ENCODE measurements at places on chromosomes 5 and 9.

DNA sequence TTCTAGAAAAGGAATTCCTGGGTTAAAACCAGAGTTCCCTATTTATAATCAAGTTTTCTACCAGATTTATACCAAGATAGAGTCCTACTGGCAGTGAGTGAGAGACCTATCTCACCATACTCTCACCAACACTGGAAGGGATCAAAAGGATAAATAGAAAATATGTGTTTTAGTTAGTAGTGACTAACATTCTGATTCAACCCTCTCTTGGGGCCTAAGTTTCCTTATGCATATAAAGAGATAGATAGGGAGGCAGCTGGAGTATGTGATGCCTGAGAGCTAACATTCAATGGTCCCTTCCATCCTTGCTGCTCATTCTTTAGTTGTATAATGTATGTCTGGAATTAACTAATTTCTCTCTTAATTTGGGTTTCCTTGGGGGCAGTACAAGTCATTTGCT is 32.0 kb downstream of the CKMT2 start:
- DNase-seq, result no peak
- no peaks in the 10 kb centered on the region for H3K27me3 ChIP-seq
- H3K36me3 ChIP-seq, result no peaks in the 10 kb centered on the region

GRCh38 chr9:129231759-129232158 is 53.7 kb upstream of the IER5L start:
- no peak overlapping the region for H3K27ac ChIP-seq
- no peaks in the 10 kb centered on the region for H3K27me3 ChIP-seq
- H3K4me1 ChIP-seq, result no peaks in the 10 kb centered on the region
- H3K4me3 ChIP-seq, result no peak overlapping the region

GRCh38 chr5:63820577-63820976 is 141.7 kb downstream of the HTR1A start:
- H3K4me1 ChIP-seq, result no peaks in the 10 kb centered on the region
- H3K27me3 ChIP-seq, result no peaks in the 10 kb centered on the region
- no peak overlapping the region for H3K27ac ChIP-seq
- H3K36me3 ChIP-seq, result no peaks in the 10 kb centered on the region
- H3K4me3 ChIP-seq, result no peak overlapping the region

DNA sequence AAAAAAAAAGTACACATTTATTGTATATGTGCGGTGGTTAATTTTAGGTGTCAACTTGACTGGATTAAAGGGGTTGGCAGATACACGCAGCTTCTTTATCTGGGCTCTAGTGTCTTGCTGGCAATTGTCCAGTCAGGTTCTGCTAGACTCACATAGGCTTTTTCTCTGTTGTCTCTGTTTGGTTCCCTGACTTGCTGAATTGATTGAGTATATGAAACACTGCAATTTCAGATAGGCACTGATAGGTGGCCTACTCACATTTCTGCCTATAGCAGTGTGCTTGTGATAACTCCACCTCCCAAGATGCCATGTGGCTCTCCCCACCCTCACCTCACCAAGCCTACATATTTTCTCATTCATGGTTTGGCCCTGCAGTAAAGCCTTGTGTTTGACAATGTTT is 52.5 kb downstream of the AOPEP start:
- no peak overlapping the region for H3K27ac ChIP-seq
- no peaks in the 10 kb centered on the region for H3K36me3 ChIP-seq
- no peaks in the 10 kb centered on the region for H3K27me3 ChIP-seq
- H3K4me1 ChIP-seq, result peaks cover 26% of the 10 kb centered on the region
- H3K4me3 ChIP-seq, result no peak overlapping the region
- no peak for DNase-seq

DNA sequence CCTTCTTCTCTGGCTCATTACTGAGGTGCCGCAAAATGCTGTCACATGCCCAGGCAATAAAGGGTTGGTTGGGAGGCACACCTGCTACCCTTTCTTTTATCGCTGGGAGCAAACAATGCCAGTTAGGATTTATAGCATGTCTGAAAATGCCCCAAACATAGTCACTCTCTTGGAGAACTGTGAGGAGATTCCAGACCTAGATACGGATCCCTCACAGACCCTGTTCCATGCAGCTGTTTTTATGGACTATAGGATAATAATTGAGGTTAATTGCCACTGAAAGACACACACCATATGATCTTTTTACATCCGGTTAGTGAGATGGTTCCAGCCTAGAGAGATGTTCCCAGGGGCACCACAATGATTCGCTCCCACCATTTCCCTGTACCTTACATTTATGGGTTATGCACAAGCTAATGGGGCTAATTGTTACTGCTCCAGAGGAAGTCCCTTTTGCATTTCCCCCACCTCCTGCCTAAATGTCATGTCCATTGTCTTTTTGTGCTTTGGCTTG is 318.1 kb downstream of the PIK3R1 start:
- no peaks in the 10 kb centered on the region for H3K36me3 ChIP-seq
- peak overlapping the region; percentile 38 for H3K27ac ChIP-seq
- DNase-seq, result no peak
- peaks cover 32% of the 10 kb centered on the region for H3K4me1 ChIP-seq
- H3K27me3 ChIP-seq, result no peaks in the 10 kb centered on the region

DNA sequence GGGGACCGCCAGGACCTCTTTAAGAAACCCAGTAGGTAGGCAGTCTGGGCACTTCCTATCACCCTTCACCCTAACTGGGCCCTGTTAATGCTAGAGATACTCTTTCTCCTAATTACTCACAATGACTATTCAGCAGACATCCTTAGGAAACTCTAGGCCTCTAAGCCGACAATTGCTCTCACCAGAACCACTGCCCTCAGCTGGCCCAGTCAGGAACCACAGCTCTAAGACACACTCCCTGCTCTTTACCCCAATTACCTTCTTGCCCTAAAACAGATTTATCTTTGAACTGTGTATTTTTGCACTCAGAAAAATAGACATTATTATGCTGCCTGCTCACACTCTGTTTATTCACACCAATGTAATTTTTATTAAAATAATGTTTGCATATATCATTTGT is 432.6 kb upstream of the SLC30A5 start:
- no peak overlapping the region for H3K27ac ChIP-seq
- H3K4me3 ChIP-seq, result no peak overlapping the region
- no peak for DNase-seq
- H3K4me1 ChIP-seq, result peaks cover 14% of the 10 kb centered on the region
- H3K27me3 ChIP-seq, result no peaks in the 10 kb centered on the region
- no peaks in the 10 kb centered on the region for H3K36me3 ChIP-seq

- no peaks in the 10 kb centered on the region for H3K27me3 ChIP-seq
- H3K4me3 ChIP-seq, result no peak overlapping the region
- no peak overlapping the region for H3K27ac ChIP-seq
- no peaks in the 10 kb centered on the region for H3K36me3 ChIP-seq
- peaks cover 18% of the 10 kb centered on the region for H3K4me1 ChIP-seq
These were observed 26.9 kb downstream of the KLF4 start for GRCh38 chr9:107462691-107463090.

DNA sequence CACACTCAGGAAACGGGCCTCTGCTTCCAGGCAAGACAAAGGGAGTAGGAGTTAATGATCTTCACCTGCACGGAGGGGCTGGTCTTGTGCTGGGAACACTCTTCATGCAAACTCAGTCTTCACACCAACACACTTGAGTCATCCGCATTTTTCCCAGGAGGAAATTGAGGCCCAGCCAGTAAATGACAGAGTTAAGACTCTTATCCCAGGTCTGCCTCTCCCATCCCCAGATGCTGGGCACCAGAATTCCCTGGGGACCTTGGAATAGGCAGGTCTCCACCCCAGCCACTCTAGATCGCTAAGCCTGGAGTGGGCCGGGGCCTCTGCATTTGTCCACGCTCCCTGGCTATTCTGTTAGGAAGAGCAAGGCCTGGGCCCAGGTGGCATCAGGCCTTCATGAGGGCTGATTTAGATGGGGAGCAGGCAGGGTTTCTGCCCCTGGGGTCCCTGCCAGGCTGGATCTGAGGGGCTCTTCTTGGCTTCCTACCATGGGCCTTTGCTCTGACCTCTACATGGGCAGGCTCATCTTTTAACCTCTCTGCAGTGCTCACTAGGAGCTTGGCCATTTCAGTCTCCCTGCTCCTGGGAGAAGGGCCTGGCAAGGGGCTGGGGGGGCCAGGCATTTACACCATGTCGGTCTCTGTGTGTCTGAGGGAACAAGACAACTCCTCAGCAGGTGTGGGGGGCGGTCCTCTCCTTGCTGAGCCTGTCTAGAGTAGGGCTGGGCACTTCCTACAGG is 77.3 kb downstream of the AMBP start:
- no peak overlapping the region for H3K4me3 ChIP-seq
- H3K36me3 ChIP-seq, result peaks cover 5% of the 10 kb centered on the region
- no peaks in the 10 kb centered on the region for H3K27me3 ChIP-seq
- DNase-seq, result peak; percentile 56

All from suprapubic skin (tissue), 4 donors.